ENCODE measurements at places on chromosomes 13 and 19.

- DNase-seq, result no peak
Observed at GRCh38 chr19:31160336-31160926, 188.8 kb downstream of the TSHZ3 start.

GRCh38 chr19:43820098-43820883 lies 6.8 kb upstream of the ZNF283 start:
- no peak for DNase-seq

DNA sequence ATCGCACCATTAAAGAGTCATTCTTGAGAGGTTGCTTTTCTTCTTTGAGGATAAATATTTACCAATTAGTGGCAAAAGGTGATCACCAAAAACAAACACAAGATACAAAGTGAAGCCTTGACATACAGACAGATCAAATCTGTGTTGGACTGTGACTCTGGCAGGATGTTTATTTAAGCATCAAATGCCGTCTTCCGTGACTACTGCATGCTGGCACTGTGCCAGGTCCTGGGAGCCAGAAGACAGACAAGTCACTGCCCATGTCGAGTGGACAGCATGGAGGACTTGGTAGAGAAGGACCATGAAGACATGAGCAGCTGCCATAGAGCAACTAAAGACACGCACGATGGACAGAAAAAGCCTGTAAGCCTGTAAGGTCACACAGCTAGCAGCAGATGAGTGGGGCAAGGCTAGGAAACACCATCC lies 92.8 kb upstream of the FARP1 start:
- no peak for DNase-seq

- DNase-seq, result no peak
Observed at GRCh38 chr19:41811036-41811435, 14.6 kb downstream of the CEACAM3 start.

DNA sequence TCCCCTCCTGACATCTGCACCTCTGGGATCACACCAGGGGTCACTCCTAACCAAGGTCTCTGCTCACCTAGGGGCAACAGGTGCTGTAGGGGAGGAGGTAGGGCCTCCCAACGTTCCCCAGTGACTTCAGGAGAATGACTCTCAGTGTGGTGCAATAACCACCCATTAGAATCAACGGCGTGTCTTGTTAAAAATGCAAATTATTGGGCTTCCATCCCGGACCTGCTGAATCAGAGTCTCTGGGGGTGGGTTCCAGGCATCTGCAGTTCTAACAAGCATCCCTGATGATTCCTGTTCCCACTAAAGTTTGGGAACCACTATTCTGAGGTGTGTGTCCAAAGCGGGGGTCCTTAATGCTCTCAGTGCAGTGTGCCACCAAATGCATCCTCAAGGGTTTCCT lies 84.6 kb downstream of the CRYL1 start:
- no peak for DNase-seq

GRCh38 chr19:45071545-45071938 lies 4.7 kb downstream of the ZNF296 start:
- DNase-seq, result no peak

GRCh38 chr13:62321139-62321538 lies 905.5 kb upstream of the PCDH20 start:
- no peak for DNase-seq

GRCh38 chr13:67120872-67121531 lies 109.1 kb downstream of the PCDH9 start:
- DNase-seq, result no peak

GRCh38 chr19:18468517-18468916 lies 30.6 kb upstream of the ISYNA1 start:
- no peak for DNase-seq

GRCh38 chr19:52662631-52663030 lies 24.5 kb upstream of the ZNF83 start:
- no peak for DNase-seq

- no peak for DNase-seq
Observed at GRCh38 chr19:54792814-54793213, 10.6 kb upstream of the KIR2DL4 start.

DNA sequence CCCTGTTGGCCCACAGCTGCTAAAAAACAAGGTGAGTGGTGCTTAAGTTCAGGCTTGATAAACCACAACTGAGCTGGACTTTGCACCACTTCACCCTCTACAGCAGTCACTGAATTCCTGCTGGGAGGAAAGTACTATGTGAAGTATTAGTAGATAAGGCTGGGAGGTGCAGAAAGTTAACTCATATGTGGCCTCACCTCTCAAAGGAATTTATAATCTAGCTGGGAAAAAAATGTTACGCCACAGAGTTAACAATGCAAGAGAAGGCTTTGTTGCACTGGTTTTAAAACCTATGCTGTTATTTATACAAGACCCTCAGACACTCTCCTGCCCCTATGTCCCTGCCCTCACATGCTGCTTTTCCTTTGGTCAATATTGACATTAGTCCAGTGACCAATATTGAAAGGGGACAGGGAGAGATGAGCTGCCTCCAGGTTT lies 60.9 kb downstream of the LIG4 start:
- DNase-seq, result no peak

GRCh38 chr19:16931306-16931705 lies 42.5 kb downstream of the F2RL3 start:
- DNase-seq, result no peak

GRCh38 chr19:16893686-16893989 lies 4.8 kb downstream of the F2RL3 start:
- no peak for DNase-seq

- DNase-seq, result no peak
Observed at GRCh38 chr13:42348576-42348975, 76.6 kb downstream of the AKAP11 start.

DNA sequence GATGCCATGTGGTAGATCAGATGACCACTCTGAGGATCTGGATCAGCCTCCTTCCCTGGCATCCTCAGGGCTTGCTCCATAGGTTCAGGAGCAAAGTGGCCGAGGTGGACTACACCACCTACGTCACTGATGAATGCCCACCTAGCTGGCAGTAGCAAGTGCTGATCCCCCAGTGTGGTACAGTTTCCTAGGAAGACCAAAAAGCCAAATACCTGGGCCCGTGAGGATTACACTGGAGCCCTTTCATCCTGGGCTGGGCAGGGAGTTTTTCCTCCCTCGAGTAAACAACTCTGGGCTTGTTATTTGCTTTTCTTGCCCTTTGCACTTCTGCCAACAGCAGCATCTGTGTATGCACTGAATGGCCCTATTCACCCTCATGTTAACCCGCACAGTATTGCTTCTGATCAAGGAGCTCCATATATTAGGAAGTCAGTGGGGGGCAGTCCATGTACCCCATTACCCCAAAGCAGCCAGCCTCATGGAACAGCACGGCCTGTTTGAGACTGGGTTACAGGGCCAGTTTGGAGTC lies 3.3 kb upstream of the MYADM start:
- DNase-seq, result no peak

DNA sequence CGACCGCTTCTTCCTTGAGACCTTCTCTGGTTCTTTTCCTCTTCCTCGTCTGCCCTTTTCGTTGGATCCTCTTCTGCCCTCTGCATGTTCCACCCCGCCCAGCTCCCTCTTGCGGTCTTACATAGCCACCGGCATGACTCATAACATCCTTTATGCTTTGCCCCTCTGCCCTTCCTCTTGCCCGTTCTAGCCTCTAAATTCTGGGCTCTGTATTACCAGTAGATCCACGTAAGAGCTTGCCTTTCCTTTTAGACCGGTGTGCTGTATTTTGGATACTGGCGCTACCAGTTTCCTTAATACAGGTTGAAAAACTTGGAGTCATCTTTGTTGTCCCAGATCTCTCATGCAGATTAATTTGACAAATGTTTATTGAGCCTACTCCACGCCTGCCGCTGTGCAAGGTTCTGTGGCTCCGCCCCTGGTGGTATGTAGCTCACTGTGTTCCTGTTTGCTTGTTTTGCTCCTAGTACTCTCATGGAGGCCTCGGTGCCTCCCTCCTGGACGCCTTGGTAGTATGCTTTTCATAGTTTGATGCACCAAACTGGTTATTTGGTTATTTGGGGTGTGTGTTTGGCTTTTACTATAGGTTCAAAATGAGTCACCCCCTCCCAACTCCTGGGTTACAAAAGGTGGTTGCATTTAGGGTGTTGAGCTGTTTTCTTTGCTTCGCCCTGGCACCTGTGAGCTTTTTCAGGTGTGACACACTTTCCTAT lies 1.7 kb downstream of the GTF3A start:
- no peak for DNase-seq

- DNase-seq, result no peak
Observed at GRCh38 chr19:29610574-29611271, 4.6 kb downstream of the POP4 start.

DNA sequence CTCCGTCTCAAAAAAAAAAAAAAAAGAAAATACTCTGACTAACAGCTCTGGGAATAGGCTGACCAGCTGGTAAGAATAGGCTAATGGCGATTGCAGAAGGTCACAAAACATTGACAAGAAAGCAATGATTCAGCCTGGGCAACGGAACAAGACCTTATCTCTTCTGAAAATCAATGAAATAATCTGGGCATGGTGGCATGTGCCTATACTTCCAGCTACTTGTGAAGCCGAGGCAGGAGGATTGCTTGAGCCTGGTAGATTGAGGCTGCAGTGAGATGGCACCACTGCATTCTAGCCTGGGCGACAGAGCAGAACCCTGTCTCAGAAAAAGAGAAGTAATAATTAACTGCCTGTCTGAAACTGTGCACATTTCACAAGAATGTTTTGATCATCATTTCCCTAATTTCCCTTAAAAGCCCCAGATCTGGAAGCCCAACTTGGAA lies 18.8 kb upstream of the MTRF1 start:
- DNase-seq, result no peak

DNA sequence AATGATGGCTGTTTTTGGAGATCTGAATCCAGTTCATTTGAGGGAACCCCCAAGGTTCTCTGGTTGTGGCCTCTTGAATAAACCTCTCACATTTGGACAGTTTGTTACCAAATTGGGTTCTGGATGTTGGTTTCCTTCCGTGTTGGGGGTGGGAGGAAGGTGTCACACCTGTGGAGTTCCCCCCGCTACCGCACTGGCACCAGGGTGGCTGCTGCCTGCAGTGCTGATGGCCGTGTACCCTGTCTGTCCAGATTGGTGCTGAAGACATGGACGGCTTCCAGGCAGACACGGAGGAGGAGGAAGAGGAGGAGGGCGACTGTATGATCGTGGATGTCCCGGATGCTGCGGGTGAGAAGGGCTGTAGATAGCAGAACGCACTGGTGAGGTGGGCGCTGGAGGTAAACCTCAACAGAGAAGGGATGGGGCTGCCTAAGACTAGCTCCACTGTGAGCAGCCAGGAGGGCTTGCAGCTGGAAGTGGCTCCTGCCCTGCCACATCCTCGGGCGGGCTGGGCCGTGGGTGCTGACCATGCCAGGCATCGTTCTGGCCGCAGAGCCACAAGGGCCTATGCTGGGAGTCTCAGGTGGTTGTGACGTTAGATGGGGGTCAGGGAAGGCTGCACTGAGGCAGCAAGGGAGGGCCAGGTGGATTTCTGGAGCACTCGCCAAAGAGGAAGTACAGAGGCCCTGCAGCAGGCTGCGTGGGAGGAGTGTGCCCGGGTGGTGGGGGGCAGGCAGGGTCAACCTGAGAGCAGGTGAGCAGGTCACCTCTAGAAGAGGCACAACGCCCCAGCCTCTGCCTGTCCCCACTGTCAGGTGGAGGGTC lies 15.4 kb downstream of the UBXN6 start:
- DNase-seq, result no peak

- DNase-seq, result no peak
Observed at GRCh38 chr19:54470991-54471782, 1.9 kb downstream of the CDC42EP5 start.

- no peak for DNase-seq
Observed at GRCh38 chr13:27997904-27998522, 9.5 kb upstream of the URAD start.

DNA sequence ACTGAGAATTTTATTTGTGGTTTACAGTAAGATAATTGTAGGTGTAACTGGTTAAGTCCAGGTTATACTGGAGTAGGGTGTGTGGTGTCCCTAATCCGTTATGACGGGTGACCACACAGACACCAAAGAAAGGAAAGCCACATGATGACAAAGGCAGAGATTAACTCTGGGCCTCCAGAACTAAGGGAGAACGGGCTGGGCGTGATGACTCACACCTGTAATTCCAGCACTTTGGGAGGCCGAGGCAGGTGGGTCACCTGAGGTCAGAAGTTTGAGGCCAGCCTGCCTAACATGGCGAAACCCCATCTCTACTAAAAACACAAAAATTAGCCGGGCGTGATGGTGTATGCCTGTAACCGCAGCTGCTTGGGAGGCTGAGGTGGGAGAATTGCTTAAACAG lies 10.2 kb upstream of the FUT2 start:
- no peak for DNase-seq

DNA sequence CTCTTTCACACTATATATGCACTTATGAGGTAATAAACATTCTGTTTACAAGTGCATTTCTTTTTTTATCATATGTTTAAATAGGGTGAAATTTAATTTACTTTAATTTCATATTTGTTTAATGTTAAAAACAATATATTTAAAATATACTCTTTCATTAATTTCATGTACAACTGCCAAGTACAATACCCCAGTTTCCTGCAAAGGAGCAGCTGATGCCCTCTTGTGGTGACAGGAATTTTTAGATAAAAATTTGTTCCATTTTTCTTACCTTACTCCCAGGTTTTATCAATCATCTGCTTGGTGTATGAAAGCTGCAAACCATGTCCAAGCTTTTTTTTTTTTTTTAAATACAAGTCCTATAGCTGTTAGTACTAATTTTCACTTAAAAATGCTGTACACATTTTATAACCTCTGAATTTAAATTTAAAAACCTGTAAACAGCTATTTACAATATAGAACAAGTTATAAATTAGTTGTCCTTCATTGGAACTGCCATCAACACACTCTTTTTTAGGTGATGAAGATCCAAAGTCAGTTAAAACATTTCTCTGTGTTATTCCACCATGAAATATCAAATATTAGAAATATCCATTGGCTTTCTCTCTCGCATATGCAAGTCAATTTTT lies 4.9 kb downstream of the PCDH20 start:
- no peak for DNase-seq

- no peak for DNase-seq
Observed at GRCh38 chr13:76012091-76012721, 376.1 kb downstream of the LMO7 start.

DNA sequence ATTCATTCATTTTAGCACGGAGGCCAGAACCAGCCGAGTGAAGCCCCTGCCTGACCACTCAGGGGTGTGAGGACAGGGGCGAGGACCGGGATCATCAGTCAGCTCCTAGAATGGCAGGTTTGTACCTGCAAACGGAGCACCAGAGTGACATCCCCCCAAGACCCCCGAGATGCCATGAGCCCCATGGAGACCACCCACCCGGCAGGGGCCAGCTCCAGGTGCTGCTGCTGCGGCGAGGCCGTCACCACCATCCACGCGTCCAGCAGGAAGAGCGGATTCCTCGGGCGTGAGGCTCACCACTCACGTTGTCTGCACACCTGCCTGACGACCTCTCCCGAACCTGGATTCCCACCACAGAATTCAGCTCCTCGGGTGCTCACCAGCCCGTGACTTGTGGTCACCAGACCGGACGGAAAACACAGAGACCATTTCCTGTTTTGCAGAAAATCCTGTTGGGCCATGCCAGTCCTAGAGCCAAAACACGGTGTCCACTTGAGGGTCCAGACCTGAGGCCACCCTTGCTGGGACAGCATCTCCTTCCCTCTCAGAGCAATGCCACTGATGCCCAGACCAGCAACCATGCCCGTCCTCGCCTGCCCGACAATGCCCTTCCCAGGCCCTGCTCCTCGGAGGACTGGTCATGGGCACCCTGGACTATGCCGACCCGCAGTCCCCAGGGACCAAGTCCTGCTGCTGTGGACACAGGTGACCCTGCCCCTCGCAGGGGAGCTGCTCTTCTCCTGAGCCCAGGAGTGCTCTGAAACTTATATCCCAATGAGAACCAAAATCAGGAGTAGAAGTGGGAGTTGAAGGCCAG lies 74.2 kb downstream of the RASA3 start:
- DNase-seq, result no peak
